ENCODE measurements at places on chromosomes 7 and 10. TPM values are rescaled to one million over a fixed set of nuclear protein-coding genes. Genes with fewer than 3 reads are reported as not detected.

- no peak overlapping the region for H3K4me3 ChIP-seq
- peak overlapping the region; percentile 97 for H3K27ac ChIP-seq
- no peak for DNase-seq
- H3K36me3 ChIP-seq = no peaks in the 10 kb centered on the region
- H3K27me3 ChIP-seq = no peaks in the 10 kb centered on the region
Measured at GRCh38 chr10:14658331-14659127, 116.2 kb downstream of the FAM107B start.

AP5Z1 gene
- 111 TPM for total RNA-seq

LLCFC1 gene
- not detected for total RNA-seq

ANKRD30A gene
- total RNA-seq = not detected

RBP3 gene
- not detected for total RNA-seq

LGI1 gene
- not detected for total RNA-seq

All from naive thymus-derived CD8-positive, alpha-beta T cell (primary cell).